ENCODE measurements at places on chromosomes 4 and X.

DNA sequence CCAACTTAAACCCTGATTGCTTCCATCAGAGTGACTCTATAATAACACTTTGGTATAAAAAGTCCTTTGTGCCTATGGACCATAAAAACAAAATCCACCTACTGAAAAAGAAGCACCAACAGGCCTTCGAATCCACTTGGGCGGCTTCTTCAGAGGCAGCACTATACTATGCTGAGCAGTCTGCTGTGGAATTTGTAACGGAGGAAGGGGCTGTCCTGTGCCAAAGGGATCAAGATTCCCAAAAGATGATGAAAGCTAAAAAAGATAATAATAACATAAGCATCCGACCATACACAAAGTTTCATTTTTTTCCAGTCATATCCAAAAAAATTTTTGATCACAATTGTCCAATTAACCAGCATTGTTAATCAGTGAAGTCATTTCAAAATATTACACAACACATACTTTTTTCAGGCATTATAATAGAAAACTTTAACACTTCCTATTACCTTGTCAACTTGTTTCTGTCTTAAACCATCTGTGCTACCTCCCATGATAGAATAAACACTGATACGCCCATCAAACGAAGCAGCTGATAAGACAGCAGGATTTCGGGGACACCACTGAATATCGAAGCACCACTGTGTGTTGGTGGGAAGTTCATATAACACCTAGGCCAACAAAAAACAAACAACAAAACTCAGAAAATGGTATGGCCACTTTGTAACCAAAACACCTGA is 24.1 kb downstream of the SEC31A start:
- no peak for DNase-seq

- peak; percentile 91 for DNase-seq
Measured at GRCh38 chrX:46978341-46979291, 66.4 kb downstream of the JADE3 start.

GRCh38 chr4:184924516-184924915 is 93.8 kb upstream of the HELT start:
- no peak for DNase-seq

DNA sequence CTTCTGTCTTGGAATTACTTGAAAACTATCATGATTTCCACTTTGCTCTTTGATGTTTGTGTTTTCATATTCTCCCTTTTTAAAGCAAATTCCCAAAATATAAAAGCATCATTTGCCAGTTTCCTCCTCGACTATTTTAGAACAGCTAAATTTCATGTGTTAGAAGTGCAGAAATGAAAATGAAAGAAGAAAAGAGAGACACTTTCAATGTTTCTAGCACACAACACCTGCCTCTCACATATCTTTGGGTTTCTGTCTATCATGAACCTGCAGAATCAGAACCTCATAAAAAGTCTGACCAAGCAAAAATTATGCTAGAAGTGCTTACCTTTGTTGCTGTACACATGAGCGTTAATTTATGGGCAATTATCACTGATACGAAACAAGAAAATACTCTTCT is 1.9 kb upstream of the NEUROG2 start:
- no peak for DNase-seq

DNA sequence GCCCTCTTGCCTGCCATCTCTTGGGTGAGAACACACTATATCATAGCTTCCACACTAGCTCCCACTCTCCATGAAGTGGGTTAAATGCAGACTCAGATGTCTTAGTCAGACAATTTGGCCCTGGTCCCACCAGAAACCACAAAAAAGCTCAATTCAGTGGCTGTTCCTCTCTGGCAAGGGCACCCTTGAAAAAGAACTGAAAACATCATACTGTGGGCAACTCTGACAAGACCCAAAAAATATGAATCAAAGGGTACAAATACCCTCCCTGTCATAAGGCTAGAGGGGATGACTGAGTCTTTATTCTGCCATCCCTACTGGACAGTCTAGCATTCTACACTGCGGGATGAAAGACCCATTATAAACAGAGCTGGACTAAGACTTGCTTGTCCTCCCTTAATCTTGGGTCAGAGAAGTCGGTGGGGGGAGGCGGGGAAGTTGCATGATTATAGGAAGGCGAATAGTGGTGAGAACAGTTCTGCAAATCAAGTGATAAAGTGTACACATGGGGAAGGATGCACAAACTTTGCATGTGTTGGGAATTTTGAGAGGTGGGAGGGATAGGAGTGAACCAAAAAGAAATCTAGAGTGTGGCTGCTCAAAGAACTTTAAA is 172.1 kb downstream of the OPHN1 start:
- no peak for DNase-seq

DNA sequence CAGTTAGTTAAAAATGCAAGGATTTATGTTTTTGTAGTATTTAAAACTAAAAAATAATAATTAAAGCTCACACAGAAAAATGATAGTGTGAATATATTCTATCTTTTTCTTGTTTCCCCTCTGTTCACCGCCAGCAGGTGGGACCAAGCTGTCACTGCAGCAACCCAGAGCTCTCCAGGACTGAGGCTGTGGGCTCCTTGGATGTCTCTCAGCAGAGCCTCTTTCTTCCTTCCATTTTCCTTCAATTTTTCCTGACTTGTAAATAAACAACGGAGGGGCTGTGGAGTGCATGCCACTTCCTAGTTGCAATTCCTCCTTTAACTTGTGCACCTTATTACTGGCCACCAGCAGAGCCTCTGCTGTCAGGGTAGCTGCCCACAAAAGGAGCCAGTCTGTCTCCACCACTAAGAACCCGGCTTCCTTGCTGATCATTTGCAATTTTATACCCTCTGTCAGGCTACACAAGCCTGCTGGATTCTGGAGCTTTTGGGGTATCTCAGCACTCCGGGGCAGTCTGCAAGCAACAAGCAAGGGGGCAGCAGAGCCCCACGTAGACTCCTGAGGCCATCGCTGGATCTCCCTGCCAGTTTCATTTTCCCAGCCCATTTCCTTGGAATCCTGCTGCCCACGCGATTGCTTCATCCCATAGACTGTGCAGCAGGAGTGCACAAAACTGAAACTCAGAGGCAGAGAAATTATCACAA is 1467.4 kb downstream of the C4orf33 start:
- peak; percentile 74 for DNase-seq

DNA sequence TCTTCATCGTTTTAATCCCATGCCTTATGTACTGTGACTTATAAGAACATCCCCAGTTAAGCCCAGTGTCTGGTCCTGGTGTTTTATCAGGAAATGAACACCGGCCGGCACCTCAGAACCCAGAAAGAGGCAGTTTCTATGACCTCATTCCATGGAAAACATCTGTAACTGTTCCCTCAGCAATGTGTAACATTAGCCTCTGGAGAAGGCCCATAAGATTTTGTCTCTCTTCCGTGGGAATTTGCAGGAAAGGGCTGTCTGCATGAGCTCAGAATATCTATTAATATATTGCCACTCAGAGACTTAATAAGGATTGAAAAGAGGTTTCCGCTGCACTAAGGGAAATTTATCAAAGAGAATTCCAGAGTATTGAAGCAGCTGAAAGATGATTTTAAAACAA is 3.1 kb upstream of the TCEANC start:
- DNase-seq = no peak

- no peak for DNase-seq
Measured at GRCh38 chr4:83250687-83251446, 33.7 kb downstream of the COQ2 start.

- no peak for DNase-seq
Measured at GRCh38 chr4:88533937-88534750, 10.6 kb upstream of the PYURF start.

DNA sequence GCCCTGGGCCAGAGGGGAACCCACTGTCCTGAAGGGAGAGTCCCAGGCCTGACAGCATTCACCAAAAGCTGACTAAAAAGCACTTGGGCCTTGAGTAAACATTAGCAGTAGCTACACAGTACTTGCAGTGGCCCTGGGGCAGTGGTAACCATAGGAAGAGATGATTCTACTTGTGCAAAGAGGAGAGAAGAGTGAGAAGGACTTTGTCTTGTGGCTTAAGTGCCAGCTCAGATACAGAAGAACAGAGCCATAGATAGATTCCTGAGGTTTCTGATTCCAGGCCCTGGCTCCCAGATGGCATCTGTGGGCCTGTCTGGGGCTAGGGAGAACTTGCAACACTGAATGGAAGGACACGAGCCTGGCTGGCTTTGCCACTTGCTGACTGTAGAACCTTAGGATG is 100.5 kb downstream of the PTCHD1 start:
- DNase-seq = peak; percentile 8

DNA sequence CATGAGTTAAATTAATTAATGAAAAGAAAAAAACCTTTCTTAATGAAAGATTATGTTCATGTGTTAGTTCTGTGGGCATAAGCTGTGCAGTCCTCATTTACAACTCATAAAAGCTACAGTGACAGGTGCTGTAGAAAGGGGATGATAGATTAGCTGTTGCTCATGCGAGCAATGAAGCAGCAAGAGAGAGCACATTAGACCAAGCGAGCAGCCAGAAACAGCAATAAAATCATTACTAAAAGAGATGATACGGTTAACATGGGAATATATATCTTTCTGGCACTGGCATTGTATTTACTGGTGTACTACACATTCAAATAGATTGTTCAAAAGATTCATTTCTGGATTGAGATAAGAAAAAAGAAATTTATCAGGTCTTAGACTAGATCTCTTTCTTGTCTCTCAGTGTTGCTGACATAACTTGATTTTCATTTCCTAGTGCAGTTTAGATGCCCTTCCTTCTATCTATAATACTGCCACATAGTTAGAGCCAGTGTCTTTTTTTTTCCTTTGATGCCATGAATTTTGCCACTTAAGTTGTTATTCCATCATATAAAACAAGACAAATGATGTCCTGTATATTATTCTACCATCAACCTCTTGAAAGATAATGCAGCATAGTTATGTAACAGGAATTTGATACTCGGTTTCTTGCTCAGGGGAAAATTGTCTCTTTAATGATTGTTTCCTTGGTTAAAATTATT is 164.6 kb downstream of the BANK1 start:
- no peak for DNase-seq

GRCh38 chr4:184506527-184507121 is 32.3 kb upstream of the IRF2 start:
- DNase-seq = peak; percentile 15

- no peak for DNase-seq
Measured at GRCh38 chr4:169367826-169368225, 97.1 kb upstream of the SH3RF1 start.

DNA sequence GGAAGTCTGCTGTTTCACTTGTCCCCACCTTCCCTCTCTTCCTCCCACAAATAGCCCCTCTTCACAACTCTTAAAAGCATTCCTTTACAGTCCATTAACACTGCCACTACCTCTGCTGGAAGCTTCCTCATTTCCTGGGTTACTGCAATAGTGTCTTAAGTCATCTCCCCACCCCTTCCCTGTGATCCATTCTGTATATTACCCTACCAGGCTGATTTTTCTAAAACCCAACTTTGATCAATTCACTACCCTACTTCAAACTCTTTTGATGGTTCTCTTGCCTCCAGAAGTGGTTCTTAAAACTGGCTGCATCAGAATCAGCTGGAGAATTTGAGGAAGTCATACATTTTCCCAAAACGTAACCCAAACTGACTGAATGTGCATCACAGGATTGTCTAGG is 8.8 kb upstream of the XIAP start:
- DNase-seq = no peak

DNA sequence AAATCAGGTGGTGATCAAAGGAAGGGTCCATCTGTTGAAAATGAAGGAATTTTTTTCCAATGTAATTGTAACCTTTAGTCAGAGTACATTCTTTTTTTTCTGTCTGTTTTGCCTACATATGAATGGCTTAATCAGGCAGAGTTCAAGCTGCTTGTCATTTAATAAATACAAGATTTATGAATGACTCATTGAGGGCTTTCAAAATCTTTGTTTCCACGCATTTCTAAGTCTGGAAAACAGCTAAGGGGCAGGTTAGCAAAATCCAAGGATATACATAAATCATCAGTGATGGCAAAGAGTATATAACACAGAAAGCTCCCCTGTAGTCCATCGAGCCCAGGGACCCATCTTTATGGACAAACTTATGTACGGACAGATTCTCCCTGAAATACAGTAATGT is 1.8 kb downstream of the CA5B start:
- DNase-seq = no peak

DNA sequence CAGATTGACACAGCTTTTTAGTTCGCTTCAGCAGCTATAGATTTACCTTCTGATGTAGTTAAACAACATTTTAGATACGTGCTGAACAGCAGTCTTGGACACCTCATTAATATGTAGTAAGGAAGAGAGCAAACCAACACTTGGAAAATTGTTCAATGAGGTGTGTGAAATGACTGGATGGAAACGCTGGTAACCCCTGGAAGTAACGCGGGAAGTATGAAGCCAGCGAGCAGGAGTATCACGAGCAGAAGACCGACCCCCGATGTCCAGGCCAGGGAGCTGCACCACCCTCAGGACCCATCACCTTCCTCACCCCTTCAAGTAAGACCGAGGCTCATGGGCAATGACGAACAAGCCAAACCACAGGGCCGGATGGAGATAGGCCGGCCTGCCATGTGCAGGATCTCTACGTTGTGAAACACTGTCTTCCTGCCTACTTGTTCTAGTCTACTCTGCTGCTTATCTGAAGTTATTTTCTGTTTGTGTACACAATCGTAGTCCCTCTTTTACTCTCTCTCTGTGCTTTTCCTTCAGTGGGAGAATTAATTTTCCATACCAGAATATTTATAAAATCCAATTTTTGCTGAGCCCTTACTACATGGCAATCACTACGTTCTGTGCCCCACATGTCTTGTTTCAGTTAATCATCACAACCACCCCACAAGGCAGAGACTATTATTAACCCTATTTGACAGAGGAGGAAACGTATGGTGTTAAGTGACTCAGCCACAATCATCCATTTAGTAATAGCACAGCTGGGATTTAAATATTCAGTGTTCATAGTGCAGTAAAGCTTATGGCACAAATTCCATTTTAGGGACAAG is 221.7 kb downstream of the APBB2 start:
- no peak for DNase-seq

- no peak for DNase-seq
Measured at GRCh38 chr4:162732876-162733275, 433.8 kb downstream of the NAF1 start.

DNA sequence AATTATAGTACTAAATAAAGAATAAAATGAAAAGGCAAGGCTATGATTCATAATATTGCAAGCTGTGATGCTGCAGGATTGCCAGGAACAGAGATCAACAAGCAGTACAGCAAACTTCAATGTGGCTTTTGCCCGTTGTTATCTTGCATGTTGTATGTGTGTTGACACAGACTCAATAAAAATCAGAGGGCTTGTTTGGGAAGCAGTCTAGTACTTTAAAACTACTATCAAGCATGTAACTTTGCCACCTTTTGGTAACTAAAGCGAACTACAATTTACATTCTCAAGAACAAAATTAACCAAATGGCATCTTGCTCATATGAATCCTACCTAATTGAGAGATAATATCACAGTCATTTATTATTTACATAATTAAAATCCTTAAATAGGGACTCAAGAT is 79.8 kb upstream of the GPM6A start:
- no peak for DNase-seq

DNA sequence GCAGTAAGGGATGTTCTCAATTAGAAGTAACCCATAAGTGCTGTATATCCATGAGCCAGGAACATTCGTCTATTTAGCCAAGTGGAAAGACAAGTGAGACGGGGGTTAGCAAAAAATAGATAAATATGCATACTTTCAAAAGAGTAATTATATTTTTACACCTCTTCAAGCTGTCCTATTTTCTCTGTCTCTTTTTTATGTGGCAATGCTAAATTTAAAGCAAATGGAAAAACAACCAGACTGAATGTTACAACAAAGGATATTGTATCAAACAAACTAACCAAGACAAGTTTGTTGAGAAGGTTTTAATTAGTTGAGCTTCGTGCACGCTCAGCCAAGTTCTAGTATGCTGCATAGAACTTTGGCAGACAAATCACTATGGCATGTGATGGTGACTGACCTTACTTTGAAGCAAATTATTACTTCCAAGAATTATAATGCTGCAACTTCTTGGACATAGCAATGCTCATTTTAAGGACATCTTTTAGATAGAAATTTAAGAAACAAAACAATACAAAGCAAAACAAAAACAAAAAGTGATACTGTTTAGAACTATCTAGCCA is 61.4 kb upstream of the TMEM150C start:
- DNase-seq = no peak

All from ELF-1 (cell line).